ENCODE measurements at places on chromosomes 3 and 15.

- DNase-seq, result no peak
Observed at GRCh38 chr3:132822266-132822665, 100.1 kb upstream of the NPHP3 start.

DNA sequence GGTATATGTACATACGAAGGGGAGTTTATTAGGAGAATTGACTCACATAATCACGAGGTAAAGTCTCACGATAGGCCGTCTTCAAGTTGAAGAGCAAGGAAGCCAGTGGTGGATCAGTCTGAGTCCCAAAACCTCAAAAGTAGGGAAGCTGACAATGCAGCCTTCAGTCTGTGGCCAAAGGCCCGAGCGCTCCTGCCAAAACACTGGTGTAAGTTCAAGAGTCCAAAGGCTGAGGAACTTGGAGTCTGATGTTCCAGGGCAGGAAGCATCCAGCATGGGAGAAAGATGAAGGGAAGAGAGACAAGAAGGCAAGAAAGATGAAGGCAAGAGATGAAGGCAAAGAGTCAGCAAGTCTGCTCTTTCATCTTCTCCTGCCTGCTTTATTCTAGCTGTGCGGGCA is 16.8 kb upstream of the LRRN1 start:
- no peak for DNase-seq

DNA sequence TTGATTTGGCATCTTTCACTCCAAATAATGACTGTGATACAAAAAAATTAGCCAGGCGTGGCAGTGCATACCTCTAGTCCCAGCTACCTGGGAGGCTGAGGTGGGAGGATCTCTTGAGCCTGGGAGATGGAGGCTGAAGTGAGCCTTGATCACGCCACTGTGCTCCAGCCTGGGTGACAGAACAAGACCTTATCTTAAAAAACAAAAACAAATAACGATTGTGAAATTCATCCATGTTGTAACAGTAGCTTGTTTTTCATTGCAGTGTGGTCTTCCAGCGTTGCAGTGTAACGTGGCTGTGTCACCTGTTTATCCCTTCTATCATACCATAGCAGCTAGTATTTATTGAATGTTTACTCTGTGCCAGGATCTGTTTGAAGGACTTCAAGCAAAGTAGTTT is 120.9 kb downstream of the ITPR1 start:
- DNase-seq, result no peak

DNA sequence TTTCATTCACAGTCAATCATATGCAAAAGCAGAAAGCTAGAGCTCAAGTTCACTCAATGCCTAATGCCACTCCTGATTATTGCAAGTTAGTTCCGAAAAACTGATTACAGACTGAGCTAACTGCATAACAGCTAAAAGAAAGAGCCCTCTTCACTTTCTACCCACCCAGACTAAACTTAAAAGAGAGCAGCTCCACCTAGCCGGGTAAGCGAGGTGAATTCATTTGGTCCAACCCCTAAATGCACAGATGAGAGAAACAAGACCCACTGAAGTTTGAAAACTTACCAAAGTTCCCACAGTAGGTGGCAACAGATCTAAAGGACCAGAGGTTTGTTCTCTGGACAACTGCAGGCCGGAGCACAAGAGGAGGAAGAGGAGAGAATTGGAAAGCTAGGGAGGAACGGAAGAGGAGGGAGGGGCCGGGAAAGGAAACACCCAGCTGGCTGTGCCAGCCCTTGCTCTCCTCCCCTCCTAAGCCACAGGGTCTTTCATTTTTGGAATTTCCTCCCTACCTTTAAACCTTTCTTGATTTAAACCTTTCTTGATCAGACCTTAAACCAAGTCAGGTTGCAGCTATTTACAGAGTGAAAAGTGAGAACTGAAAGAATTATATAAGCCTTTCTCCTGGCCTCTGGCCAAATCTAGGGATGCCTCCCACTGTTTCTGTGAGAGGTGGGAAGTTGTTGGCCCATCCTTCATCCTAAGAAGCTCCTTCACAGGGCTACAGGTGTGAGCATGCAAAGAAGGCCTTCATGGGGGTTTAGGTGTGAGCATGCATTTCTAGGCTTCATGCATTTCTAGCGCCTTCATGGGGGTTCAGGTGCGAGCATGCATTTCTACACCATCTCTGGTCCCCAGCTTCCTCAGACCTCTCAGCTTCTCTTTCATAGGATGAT is 114.7 kb upstream of the LMOD3 start:
- no peak for DNase-seq

GRCh38 chr3:39379778-39380155 is 3.4 kb upstream of the SLC25A38 start:
- DNase-seq, result no peak

DNA sequence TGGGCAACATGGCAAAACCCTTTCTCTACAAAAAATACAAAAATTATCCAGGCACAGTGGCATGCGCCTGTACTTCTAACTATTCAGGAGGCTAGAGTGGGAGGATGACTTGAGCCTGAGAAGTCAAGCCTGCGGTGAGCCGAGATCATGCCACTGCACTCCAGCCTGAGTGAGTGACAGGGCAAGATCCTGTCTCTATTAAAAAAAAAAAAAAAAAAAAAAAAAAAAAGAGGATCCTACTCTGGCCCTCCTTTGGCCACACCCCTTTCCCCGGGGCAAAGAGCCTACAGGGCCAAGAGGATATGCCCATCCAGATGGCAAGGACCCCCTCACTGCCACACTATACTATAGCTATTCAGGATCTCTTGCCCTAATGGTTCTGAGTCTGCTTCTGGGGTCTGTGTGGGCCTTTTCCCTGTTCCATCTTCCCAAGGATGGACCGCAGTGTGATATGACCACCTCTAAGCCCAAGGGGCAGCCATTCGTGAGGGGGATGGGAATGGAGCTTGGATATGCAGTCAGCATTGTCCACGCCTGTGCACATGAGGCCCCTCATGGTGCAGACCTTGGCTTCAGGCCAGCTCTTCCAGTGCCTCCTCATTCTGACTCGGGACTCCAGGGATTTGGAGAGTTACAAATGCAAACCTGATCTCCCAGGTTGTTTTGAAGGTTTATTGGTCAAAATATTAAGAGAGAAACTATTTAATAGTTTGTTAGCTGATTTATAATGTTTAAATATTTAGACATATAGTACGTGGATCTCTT is 7.3 kb downstream of the TYRO3 start:
- DNase-seq, result no peak

DNA sequence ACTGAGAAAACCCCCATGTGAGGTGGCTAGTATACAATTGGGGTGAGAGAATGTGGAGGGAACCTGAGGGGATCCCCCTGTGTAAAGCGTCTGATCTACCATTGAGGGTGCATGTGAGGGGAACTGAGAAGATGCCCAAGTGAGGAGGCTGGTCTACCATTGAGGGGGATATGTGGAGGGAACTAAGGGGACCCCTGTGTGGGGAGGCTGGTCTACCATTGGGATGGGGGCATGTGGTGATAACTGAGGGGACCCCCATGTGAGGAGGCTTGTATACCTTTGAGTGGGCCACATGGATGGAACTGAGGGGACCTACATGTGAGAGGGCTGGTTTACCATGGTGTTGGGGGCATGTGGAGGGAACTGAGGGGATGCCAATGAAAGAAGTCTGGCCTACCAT is 160.8 kb downstream of the FBLN2 start:
- no peak for DNase-seq

Data from stimulated activated naive CD4-positive, alpha-beta T cell (primary cell).